ENCODE measurements at places on chromosomes 3 and 15. TPM values are rescaled to one million over a fixed set of nuclear protein-coding genes. Genes with fewer than 3 reads are reported as not detected.

Gene TUSC7
- not detected for polyA plus RNA-seq

Gene MYRIP
- polyA plus RNA-seq = 1.9 TPM

GRCh38 chr15:58873267-58873666 is 60.2 kb downstream of the SLTM start:
- DNase-seq = no peak

Gene FANCD2OS
- not detected for polyA plus RNA-seq

GRCh38 chr3:58494107-58494506 is 2.2 kb downstream of the KCTD6 start:
- no peak for DNase-seq

DNA sequence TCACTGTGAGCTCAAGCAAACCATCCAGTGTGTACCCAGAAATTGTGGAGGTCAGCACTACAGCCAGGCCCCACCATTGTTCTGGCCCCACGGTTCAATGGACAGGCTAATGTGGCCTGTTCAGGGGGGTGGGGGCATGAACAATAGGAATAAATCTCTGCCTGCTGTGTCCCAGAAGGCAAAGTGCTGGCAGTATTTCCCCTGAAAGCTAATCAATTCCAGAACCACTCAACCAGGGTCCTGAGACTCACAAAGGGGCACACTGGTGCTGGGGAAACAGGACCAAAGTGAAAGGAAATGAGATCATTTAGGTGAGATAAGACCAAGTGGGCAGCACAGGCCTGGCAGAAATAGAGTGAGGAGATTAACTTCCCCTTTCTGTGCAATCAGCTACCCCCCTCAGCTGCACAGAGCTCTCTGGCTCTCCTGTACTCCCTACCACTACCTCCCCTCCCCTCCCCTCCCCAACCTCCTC is 11.5 kb downstream of the CRYGS start:
- DNase-seq = no peak

DNA sequence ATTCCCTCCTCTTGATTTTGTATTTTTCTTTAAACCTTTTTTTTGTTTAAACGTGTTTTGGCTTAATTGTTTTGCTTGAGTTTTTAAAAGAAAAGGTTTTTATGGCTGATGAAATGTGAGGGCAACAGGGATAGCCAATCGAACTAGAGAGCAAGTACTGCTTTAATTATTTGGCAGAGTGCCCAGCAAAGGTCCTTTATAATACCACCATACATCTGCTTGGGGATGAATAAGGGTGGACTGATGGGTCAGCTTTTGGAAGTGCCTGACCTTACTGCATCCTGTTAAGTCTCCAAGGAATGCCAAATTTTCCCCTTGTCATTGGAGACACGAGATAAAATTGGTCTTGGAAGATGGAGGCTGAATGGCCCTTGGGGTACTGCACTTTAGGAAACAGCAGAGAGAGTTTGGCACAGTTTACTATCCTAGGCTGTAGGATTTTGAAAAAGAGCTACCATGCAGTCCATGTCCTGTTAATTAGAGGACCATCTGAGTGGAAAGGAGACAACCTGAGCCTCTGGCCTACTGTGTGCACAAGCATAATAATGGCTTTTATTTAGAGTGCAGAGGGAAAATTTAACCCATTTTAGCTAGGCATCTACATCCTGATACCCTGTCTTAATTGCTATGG is 19.8 kb upstream of the MTHFS start:
- DNase-seq = no peak

- no peak for DNase-seq
Observed at GRCh38 chr3:127889976-127890650, 24.9 kb upstream of the KBTBD12 start.

- no peak for DNase-seq
Observed at GRCh38 chr15:68638953-68639515, 60.2 kb downstream of the CORO2B start.

Gene HYAL1
- polyA plus RNA-seq = 7.2 TPM

GRCh38 chr15:48579945-48580671 is 65.4 kb downstream of the FBN1 start:
- no peak for DNase-seq

Data from renal cortex interstitium (tissue), 15 donors.